Epithelial cell of alveolus of lung (primary cell): ENCODE measurements at places on chromosomes 11 and 22. TPM values are rescaled to one million over a fixed set of nuclear protein-coding genes. Genes with fewer than 3 reads are reported as not detected.

OR2AT4 gene
- not detected in 2 replicates for total RNA-seq

FAM168A gene
- 23.7 and 32.3 TPM in 2 replicates for total RNA-seq

EI24 gene
- total RNA-seq: 93.3 and 107 TPM in 2 replicates

CLMP gene
- 107 and 130 TPM in 2 replicates for total RNA-seq

EMID1 gene
- total RNA-seq: 1.1 and 1.3 TPM in 2 replicates

MLC1 gene
- total RNA-seq: 0.08 TPM in 1 of 2 replicates, not detected in the other

TSG101 gene
- total RNA-seq: 85.3 and 98.2 TPM in 2 replicates

FADS1 gene
- 61.1 and 193 TPM in 2 replicates for total RNA-seq

LINC01488 gene
- total RNA-seq: not detected in 2 replicates

CCDC157 gene
- 2.2 and 3.9 TPM in 2 replicates for total RNA-seq

APOC3 gene
- not detected in 2 replicates for total RNA-seq

RBM14 gene
- 41.2 and 69.5 TPM in 2 replicates for total RNA-seq

GLYAT gene
- 0.13 TPM in 1 of 2 replicates, not detected in the other for total RNA-seq

MUC2 gene
- not detected in 2 replicates for total RNA-seq

CST6 gene
- 22.1 TPM in 1 of 2 replicates, not detected in the other for total RNA-seq

LMF2 gene
- total RNA-seq: 56.1 and 68.0 TPM in 2 replicates
